Hematopoietic multipotent progenitor cell treated with erythropoietin and hydrocortisone succinate and interleukin-3 and kit ligand, for 17 days (in vitro differentiated cells): ENCODE measurements at places on chromosomes 2 and 18.

GRCh38 chr2:208222351-208222750 lies 32.5 kb downstream of the IDH1 start:
- no peak for DNase-seq

DNA sequence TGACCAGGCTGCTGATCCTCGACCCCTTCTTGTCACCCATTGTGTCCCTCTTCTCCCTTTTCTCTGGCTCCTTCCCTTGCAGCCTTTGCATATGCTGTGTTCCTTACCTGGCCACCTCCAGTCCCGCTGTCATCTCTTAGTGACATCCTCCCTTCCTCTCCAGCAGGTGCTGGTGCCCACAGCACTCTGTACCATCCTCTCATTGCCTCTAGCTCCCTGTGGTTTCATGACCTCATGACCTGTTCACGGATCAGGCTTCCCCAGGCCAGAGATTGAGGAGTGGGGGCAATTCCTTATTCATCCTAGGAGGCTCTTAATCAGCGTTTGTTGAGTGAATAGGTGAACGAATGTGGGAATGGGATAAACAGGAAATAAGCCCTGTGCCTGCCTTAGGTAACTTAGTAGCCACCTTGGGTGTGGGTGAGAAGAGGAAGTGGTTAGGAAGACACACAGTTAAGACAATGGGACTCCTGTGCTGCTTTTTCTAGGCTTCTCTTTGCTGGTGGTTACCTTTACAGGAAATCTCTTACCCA lies 35.5 kb downstream of the ITGA6 start:
- no peak for DNase-seq

DNA sequence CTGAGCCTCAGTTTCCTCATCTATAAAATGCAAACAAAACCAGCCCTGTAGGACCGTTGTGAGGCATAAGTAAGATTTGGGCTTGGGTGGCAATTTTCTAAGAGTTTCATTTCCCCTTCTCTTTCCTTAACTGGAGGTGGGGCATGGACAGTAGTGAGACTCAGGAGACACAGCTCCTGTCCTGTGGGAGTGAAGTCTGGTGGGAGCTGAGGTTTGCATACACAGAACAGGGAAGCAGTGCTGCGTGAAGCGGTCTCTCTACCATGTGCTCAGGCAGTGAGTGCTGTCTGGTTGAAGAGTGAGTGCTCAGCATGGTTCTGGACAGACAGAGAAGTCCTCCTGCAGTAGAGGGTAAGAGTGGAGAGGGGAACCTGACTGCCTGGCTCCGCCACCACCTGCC lies 62.3 kb upstream of the MCFD2 start:
- no peak for DNase-seq

DNA sequence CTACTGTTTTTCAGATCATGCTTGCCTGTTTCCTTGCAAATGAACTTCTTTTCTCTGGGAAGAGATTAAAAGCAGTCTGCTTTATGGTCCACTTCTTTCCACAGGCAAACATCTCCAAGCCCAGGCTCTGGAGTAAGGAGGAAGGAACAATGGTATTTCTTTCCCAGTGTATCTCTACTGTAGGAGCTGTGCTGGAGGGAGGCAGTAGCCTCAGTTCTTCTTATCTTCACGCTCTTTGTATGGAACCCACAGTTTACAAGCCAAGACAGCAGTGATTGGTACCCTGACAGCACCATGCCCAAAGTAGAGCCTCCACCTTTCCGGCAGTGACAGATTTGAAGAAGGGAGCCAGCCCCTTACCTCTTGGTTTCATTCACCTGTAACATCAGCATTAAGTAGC lies 35.2 kb downstream of the SPOPL start:
- no peak for DNase-seq

DNA sequence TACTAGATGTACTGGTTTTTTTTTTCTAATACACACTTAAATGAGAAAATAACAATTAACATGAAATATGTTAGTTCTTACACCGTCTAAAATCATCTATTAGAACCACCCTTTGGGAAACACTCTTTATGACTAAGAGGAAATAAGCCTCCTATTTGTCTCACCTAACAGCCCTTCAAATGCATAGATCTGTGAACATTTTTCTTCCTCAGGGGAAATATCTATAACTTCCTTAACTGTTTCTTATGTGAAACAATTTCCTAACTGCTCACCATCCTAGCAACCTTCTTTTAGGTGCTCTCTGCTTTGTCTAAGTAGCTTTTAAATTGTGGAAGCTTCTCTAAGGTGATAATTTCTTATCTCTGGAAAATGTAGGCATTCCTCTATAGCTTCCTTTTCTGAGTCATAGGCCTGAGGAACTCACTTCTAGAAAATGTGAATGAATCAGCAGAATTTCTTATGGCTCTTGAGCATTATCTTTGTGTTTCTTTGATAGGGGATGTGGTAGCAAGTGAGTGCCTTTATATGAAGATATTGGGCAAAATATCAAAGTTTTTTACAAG lies 56.1 kb downstream of the CNTNAP5 start:
- no peak for DNase-seq

- DNase-seq = no peak
These were observed 264.0 kb downstream of the MREG start for GRCh38 chr2:215749092-215749957.

- no peak for DNase-seq
These were observed 2.1 kb downstream of the NEURL3 start for GRCh38 chr2:96502891-96503636.

DNA sequence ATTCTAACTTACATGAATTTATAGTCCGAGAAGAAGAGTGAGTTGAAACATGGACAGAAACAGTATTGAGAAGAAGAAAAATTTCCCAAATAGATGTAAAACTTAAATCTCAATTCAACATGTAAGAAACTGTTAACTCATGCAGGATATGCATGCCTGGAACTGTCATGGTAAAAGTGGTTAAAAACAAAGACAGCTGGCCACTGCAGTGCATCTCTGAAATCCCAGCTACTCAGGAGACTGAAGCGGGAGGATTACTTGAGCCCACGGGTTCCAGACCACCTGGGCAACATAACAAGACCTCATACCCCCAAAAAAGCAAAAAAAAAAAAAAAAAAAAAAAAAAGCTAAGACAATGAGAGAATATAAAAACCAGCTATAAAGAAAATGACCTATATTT lies 93.0 kb upstream of the TTC27 start:
- DNase-seq = no peak

GRCh38 chr18:55093808-55094207 lies 134.5 kb upstream of the CCDC68 start:
- no peak for DNase-seq

DNA sequence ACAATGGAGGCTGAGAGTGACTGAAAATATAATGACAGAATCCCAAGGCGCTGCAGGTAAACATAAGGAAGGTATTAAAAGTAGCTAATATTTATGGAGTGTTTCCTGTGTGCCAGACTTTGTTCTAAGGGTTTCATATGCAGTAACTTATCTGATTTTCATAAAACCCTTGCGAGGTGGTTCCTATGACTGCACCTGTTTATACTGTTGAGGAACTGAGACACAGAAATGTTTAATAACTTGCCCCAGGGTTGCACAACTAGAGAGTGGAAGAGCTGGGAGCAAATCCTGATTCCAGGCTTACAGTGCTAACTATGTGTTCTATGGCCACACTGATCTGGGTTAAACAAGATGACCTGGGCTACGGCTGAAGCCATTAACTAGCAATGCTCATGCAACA lies 2.4 kb downstream of the SP110 start:
- no peak for DNase-seq

DNA sequence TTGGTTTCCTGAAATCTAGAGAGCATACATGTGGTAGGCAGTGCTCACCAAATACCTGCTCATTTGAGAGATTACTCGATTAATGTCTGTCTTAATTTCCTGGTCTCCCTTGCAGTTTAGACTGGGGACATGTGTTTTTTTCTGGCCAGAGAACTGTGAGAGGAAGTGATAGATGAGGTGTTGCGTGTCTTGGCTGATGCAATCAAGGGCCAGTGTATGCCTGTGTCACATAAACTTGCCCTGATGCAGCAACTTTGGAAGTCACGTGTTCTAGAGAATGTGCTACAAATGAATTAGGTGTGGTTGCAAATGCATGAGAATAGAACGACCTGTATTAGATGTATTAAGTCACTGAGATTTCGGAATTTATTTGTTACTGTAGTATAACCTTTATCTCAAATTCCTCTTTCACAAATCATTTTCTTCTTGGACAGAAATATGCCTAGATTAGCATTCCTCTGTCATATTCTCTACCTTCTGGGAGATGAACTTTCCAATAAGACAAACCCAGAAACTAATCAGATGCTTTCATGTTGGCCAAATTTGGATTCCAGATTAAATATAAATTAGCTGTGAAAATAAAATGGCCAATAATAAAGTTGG lies 9.9 kb upstream of the IL1A start:
- DNase-seq = peak; percentile 20

DNA sequence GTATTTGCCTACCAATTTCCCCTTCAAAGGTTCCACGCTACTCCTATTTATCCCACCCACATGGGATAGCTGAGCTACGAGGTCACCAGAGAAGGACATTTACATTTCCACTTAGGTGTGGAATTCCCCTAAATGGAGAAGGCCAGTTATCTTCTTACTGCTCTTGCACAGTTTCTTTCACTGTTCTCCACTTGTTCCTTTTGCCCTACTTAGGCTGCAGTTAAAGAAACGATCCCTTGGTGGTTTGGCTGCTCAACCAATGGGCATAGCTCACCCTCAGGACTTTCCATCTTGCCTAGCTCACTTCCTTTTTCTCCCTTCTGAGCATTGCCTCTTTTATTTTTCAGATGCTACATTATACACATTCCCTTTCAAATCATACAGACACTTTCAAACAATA lies 11.2 kb upstream of the NABP1 start:
- no peak for DNase-seq

- DNase-seq = no peak
These were observed 10.8 kb downstream of the GALNT1 start for GRCh38 chr18:35592298-35592697.

DNA sequence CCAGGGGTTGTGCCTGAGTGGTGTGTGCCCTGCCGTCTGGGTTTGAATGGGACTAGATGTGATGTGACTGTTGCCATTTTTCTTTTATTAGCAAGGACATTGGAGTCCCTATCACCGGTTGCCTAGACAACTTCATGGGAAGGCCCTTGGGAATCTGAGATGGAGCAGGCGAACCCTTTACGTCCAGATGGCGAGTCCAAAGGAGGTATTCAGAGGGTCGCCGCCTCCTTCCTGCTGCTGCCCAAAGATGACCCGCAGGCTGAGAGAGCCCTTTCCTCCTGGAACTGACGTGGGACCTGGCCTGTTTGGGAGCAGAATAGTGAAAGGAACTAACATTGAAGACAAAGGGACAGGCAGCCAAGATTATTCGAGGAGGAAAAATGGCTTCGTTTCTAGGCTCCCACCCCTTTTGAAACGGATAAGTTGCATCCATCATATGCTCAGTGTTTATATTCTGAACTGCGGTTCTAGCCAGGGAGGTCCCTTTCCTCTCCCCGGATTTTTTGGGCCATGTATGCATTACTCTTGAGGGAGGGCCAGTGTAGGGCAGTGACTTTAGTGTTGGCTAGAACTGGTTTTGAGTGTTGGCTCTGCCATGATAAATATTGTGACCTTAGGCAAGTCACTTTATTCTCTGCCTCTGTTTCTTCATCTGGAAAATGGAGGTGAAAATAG lies 673 bp downstream of the CENPO start:
- no peak for DNase-seq

- DNase-seq = no peak
These were observed 848.8 kb downstream of the MBD2 start for GRCh38 chr18:53375621-53376020.

GRCh38 chr2:63698786-63699548 lies 110.2 kb downstream of the MDH1 start:
- DNase-seq = no peak

- DNase-seq = no peak
These were observed 488.7 kb upstream of the ID2 start for GRCh38 chr2:8193146-8193545.

- no peak for DNase-seq
These were observed 18.5 kb upstream of the IGFBP5 start for GRCh38 chr2:216713691-216714336.

DNA sequence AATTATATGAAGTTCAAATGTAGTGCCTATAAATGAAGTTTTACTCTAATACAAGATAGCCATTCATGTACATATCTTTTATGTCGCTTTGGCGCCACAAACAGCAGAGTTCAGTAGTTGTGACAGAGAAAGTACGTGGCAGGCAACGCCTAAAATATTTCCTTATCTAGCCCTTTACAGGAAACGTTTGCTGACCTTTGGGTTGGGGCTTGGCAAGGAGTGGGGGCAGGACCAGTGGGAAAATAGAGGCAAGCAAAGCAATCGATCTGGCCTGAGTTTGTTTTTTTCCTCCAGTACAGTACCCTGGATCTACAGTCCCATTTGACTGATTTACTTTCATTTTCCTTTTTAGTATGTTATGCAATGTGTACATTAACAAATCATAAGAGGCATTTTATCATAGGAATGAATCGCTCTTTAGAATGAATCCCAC lies 13.1 kb downstream of the CCDC68 start:
- DNase-seq = peak; percentile 71

DNA sequence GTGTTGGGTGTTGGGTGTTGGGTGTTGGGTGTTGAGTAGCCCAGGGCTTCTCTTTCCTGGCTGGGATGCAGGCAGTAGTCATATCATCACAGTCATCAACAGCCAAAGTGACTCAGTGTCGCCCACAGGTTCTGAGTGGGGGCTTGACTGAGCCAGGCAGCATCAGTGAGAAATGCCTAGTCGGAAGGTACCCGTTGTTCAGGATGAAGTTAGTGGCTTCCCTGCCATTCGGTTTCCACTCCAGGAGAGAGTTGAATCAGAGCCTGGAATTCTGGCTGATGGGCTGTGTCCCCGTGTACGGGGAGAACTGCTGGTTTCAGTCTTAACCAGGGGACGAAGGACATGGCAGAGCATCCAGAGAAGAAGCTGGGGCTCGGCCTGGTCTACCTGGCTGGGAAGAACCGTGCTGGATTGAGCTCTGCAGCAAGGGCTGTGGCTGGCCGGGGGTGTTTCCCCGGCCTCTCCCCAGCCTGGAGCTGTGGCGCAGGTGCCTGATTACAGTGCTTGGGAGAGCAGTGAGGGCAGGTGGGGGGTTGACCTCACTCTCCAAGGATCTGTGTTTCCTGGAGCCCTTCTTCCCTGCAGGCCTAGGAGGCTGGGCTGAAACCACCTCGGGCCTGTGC lies 49.4 kb downstream of the AGAP1 start:
- DNase-seq = no peak

- DNase-seq = no peak
These were observed 60.6 kb upstream of the ATP8B1 start for GRCh38 chr18:57863706-57864105.

DNA sequence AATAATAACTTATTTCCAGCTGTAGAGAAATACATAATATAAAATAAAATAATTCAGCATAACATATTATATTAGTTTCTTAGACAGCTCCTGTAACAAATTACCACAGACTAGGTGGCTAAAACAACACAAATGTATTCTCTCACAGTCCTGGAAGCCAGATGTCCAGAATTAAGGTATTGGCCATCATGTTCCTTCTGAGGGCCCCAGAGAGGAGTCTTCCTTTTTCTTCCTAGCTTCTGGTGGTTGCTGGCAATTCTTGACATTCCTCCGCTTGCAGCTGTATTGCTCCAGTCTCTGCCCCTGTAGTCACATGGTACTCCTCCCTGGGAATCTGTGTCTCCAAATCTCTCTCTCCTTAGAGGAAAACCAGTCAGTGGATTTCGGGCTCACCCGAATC lies 146.8 kb downstream of the RBM43 start:
- no peak for DNase-seq
